Temporal lobe (tissue), 4 donors: ENCODE measurements at places on chromosomes 3 and 15. TPM values are rescaled to one million over a fixed set of nuclear protein-coding genes. Genes with fewer than 3 reads are reported as not detected.

CACNA2D2 gene
- total RNA-seq = 3.9 TPM

SPESP1 gene
- total RNA-seq = 0.25 TPM

RYR3 gene
- total RNA-seq = 12.5 TPM

GPR156 gene
- 4.2 TPM for total RNA-seq

GNB4 gene
- 106 TPM for total RNA-seq

GABRR3 gene
- total RNA-seq = under 0.01 TPM

ALS2CL gene
- total RNA-seq = 1.5 TPM

PCLAF gene
- 0.74 TPM for total RNA-seq

FNDC3B gene
- total RNA-seq = 11.1 TPM

SCN5A gene
- total RNA-seq = 1.5 TPM

DPPA2 gene
- total RNA-seq = not detected

EPB42 gene
- total RNA-seq = 1.2 TPM

CNTN6 gene
- 10.8 TPM for total RNA-seq

SPATA12 gene
- total RNA-seq = not detected

RBPMS2 gene
- not detected for total RNA-seq

MYZAP gene
- 0.25 TPM for total RNA-seq

SHC4 gene
- 5.4 TPM for total RNA-seq

MAN2A2 gene
- 24.3 TPM for total RNA-seq

SMAD6 gene
- 1.7 TPM for total RNA-seq

GMPS gene
- 31.7 TPM for total RNA-seq

TRH gene
- total RNA-seq = 4.4 TPM

ABHD14A gene
- total RNA-seq = 11.6 TPM

CLDN11 gene
- 14.5 TPM for total RNA-seq

GP5 gene
- under 0.01 TPM for total RNA-seq

GUCA1C gene
- not detected for total RNA-seq

PIERCE2 gene
- 2.5 TPM for total RNA-seq

MCF2L2 gene
- 32.5 TPM for total RNA-seq

FOXL2NB gene
- 0.25 TPM for total RNA-seq

NKTR gene
- total RNA-seq = 93.7 TPM

C15orf39 gene
- 0.98 TPM for total RNA-seq

SHF gene
- total RNA-seq = 46.7 TPM

IL12A gene
- 0.74 TPM for total RNA-seq

CCR2 gene
- total RNA-seq = 0.25 TPM

FRG2C gene
- not detected for total RNA-seq

MNS1 gene
- 2.0 TPM for total RNA-seq

GOLGA6L10 gene
- 6.4 TPM for total RNA-seq

IGSF11 gene
- 8.9 TPM for total RNA-seq

FSTL1 gene
- total RNA-seq = 55.1 TPM

HHLA2 gene
- total RNA-seq = not detected

MKRN3 gene
- total RNA-seq = 13.5 TPM

THAP10 gene
- 3.9 TPM for total RNA-seq

EFHB gene
- total RNA-seq = 4.2 TPM

SLC12A8 gene
- total RNA-seq = 0.98 TPM

GOLGA6B gene
- not detected for total RNA-seq

PAQR5 gene
- 1.5 TPM for total RNA-seq
